Left forelimb (tissue), 1 donor: ENCODE measurements at places on chromosomes 5 and 9.

DNA sequence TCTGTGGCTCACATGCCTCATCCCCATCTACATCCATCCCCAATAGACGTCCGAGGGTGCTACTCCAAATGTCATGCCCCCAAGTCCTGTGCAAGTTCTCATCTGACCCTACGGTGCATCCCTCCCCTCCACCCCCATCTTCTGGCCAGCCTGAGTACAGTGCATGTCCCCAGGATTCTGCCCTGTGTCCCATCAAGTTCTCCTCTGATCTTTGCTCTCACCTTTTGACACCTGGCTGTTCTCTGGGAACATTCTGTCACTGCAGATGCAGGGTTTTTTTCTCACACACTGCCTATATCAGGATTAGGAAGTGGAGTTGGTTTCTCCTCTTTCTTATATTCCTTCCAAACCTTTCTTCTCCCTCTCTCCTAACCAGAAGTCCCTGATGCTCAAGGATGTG, 377.2 kb downstream of the GADD45G start:
- no peak for DNase-seq

DNA sequence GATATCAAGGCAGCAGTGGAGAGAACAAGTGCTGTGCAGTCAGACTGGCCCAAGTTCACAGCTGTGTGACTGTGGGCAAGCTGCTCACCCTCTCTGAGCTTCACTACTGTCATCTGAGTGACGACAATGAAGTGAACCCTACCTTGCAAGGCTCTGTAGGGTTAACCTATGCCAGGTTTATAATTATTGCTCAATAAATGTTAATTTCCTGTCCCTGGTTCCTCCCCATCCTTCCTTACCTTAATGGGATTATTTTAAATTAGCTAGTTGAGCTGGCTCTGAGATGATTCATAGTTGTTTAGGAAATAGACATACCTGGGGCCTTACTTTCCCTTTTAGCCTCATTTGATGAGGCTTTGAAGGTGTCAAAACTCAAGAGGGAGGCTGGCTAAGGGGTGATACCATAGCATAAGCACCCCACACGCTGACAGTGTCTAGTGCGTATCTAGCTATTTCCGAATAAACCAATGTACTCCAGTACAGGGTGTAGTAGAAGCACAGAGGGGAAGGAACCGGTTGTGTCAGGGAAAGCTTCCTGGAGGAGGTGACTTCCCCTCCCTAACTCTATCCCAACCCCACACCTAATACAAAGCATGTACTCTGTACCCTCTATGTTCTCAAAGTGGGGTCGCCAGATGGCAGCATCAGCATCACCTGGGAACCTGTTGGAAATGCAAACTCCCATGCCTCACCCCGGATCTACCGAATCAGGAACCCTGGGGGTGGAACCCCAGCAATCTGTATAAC, 63.3 kb upstream of the SLC25A51 start:
- DNase-seq, result no peak

DNA sequence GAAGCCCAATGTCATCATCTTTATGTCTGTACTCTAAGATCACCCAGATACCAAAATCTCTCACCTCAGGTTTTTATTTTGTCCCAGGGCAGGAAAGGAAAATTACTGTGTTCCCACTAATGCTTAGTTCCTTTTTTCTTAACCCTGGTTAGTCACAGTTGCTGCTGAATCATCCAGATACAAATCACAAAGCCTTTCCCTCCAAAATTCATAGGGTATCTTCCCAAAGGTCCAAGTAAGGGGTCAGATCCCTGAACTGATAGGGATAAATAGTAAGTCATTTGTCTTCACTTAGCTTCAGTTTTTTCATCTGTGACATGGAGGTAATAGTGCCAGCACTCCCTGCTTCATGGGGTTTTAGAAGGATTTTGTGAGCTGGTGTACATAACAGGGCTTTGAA, 2.2 kb downstream of the PLCXD3 start:
- no peak for DNase-seq

DNA sequence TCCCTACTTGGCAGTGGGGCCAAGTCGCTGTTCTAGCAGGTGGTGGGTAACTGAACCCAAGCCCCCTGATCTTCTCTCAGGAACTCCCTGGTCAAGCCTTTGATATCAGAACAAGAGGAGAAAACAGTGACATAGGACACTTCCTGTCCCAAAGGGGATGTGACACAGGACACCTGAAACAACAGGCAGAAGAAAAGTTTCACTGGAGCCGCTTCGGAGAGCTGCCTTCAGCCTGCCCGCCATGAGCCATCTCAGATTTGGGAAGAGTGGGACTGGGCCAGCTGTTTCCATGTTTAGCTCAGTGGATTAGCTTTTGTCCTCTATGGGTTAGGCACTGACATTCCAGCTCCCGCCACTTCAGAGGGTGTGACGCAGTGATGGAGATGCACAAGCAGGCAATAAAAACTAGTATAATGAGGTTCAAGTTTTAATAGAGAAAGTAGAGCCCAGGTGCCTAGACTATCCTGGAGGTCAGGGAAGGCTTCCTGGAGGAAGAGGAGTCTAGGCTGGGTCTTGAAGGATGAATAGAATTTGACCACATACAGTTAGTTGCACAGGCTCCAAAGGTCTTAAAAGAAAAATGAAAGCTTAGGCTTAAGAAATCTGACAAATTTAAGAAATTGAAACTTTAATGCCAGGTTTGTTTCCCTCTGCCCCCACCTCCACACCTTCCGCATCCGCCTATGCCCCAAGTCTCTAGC, 104.1 kb upstream of the SPRY4 start:
- no peak for DNase-seq

- no peak for DNase-seq
These were observed 617.7 kb upstream of the C9orf72 start for GRCh38 chr9:28190981-28191380.

DNA sequence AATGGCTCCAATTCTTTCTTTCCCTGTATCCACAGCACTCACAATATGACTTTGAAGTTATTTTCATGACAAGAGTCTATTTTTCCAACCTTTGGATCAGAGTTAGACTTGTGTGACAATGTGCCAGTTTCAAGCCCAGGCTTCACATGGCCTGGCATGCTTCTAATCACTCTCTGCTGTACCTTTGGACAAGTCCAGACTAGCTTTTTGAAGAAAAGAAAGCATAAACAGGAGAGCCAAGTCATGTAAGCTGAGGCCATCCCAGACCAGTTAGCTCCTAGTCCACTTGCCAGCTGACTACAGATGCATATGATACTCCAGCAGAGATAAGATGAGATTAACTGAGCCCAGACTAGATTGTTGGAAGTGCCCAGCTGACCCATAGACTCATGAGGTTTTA, 513.6 kb upstream of the C9orf72 start:
- DNase-seq, result no peak

DNA sequence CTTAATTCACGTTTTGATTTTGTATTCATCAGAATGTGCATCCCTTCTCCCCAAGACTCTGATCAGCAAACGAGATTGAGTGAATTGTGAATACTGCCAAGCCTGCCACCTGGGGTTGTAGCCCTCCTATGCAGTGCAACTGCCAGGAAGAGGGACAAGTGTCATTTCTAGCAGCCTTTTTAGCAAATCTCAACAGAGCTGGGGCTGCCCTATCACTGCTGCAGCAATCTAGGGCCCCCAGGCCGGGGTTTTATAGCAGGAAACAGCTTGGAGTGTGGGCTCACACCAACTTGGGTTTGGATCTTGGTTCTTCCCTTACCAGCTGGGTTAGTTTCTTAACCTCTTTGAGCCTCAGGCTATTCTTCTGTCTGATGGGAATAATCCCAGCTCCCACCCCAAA, 4.0 kb downstream of the CSF1R start:
- no peak for DNase-seq

DNA sequence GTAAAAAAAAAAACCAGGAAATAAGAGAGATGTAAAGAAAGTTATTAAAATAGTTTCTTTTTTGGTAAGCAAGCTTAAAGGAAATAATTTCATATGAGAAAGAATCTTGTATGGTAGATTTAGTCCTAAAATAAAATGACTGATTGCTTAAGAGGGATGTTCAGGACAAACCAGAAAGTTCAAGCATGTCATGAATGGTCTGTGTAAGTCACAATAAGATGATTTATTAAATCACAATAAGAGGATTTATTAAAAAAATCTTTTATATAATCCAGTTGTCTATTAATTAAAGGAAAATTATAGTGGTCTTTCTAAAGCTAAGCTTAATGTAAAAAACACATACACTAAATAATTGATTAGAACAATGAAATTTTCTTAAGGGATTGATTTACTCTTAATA, 91.8 kb upstream of the OR13F1 start:
- DNase-seq, result no peak

- DNase-seq, result no peak
These were observed 166.5 kb downstream of the MAPKAP1 start for GRCh38 chr9:125540497-125540896.

- DNase-seq, result no peak
These were observed 55.1 kb downstream of the ACTL7B start for GRCh38 chr9:108800632-108801099.

- peak; percentile 64 for DNase-seq
These were observed 426.4 kb upstream of the MPDZ start for GRCh38 chr9:13705918-13706317.

DNA sequence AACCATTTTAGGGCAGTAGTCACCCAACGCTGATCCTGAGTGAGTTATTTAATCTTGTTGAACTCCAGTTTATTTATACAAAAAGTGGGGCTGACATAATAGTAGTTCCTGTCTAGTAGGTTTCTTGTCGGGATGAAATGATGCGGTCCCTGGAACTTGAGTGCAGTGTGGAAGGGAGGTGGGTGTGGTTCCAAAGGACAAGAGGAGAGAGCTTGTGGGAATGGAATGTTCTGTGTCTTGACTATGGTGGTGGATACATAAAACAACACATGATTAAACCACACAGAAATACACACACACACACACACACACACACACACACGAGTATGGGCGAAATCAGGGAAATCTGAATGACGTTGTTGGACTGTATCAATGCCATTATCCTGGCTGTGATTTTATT, 66.1 kb upstream of the BARHL1 start:
- no peak for DNase-seq

- no peak for DNase-seq
These were observed 35.0 kb downstream of the NACC2 start for GRCh38 chr9:136059851-136060670.

DNA sequence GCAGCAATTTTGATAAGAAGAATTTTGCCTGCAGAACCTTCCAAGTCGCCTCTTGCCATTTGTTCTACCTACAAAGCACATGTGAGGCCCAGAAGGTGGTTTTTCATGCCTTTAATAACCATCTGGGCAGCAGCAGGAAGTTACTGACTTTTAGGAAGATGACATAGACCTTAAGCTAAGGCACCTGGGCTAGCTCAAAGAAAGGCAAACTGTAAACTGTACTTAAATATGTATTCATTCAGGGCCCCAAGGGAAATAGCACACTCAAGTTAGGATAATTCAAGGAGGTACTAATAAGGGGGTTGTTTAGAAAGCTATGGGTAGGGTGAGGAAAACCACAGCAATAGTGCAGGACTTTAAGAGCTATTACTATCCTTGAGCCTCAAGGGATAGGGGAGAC, 57.3 kb upstream of the HSPB3 start:
- no peak for DNase-seq

DNA sequence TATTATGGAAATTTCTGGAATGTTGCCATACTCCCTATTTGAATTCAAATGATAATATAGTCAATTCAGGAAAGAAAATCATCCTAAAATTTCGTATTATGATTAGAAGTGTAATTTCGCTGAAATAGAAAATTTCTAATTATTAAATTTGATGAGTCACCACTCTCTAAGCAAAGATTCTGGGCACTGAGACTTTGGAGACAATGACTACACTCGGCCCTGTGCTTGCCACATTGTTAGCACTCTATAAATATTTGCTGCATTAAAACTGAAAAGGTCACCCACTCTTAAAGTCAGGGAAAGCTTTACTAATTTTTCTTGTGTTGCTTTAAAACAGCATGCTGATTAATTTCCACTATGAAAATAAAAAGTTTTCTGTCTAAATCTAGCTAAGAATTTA, 240.3 kb downstream of the TLE4 start:
- DNase-seq, result no peak

- no peak for DNase-seq
These were observed 3.8 kb downstream of the OLFML2A start for GRCh38 chr9:124780757-124781151.

- DNase-seq, result no peak
These were observed 440.4 kb upstream of the GRIN3A start for GRCh38 chr9:102178811-102179210.

- no peak for DNase-seq
These were observed 232.1 kb upstream of the PIK3R1 start for GRCh38 chr5:67983251-67984110.

DNA sequence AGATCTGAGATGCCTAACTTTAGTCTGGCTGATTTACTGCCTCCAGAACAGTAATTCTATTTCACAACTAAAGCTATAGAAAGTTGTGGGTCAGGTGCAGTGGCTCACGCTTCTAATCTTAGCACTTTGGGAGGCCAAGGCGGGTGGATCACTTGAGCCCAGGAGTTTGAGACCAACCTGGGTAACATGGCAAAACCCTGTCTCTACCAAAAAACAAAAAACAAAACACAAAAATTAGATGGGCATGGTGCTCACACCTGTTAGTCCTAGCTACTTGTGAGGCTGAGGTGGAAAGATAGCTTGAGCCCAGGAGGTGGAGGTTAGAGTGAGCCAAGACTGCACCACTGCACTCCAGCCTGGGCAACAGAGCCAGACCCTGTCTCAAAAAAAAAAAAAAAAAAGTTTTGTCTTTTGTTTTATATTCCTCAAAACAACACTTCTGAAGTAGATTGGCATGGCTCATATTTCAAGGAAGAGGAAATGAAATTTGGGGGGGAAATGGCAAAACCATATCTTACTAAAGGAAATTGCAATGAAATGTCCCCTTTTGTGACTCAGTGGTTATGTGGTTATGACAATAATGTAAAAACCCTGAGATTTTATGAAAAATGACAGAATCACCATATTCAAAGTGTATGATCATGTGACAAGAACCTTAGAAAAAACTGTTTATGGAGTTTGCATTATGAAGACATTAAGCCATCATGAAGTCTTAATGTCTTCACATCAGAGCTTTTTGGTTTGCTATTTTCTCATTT, 16.2 kb downstream of the FNBP1 start:
- no peak for DNase-seq

DNA sequence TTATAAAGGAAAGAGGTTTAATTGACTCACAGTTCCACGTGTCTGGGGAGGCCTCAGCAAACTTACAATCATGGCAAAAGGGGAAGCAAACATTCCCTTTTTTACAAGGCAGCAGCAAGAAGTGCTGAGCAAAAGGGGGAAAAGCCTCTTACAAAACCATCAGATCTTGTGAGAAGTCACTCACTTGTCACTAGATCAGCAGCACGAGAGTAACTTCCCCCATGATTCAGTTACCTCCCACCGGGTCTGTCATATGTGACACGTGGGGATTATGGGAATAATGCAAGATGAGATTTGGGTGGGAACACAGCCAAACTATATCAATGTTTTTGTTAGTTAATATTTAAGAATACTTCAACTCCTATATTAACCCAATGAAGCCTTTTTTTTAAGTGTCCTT, 275.2 kb upstream of the CDH9 start:
- DNase-seq, result no peak
